ENCODE measurements at places on chromosomes 7 and 10.

- peak; percentile 13 for DNase-seq
Measured at GRCh38 chr10:112461029-112461887, 14.2 kb downstream of the VTI1A start.

DNA sequence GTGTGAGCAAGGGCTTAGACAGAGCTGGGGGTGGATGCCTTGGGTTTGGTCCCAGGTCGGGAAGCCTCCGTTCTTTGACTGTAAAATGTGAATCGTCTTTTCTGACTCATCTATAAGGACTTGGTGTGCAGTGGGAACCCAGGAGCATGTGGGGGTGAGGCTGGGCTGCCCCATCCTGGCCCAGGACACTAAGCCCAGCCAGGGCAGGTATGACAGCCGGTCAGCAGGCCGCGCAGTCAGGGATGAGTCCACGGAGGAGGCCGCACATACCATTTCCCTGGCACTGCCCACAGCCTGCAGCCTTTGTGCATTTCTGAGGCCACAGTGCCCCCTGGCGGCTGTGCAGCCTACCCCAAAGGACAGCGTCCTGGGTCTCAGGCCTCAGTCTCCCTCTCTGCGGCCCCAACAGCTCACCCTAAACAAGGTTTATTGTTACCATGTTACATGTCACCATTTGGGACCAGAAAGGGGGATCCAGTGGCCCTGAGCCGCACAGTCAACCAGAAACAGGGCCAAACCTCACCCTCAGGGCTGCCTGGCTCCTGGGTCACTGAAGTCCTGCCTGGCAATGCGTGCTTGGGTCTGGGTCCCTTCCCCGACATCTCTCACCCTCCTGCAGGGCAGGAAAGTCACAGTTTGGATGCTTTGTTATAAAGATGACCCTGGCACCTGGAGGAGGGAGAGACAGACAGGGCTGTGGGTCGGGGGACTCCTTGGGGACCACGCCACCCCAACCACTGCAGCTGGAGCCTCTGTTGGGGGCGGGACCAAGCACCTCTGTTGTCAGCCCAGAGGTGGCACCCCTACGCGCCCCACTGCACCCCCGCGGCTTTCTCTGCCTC is 14.4 kb upstream of the SH2B2 start:
- peak; percentile 52 for DNase-seq

DNA sequence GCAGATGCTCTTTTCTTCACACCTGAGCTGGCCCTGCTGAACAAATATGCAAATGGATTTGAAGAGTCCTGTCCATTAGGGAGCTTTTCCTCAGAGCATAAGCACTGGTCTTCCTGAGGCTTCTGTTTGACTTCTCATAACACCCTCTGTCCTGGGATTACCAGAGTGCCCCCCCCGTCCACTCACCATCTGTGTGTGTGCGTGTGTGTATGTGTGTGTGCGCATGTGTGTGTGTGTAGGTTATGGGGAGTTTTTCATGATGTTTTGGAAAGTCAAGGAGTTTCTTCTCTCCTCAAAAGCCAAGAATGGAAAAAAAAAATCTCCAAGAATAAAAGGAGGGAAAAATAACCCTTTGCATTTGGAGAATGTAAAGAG is 57.7 kb upstream of the COMTD1 start:
- no peak for DNase-seq

DNA sequence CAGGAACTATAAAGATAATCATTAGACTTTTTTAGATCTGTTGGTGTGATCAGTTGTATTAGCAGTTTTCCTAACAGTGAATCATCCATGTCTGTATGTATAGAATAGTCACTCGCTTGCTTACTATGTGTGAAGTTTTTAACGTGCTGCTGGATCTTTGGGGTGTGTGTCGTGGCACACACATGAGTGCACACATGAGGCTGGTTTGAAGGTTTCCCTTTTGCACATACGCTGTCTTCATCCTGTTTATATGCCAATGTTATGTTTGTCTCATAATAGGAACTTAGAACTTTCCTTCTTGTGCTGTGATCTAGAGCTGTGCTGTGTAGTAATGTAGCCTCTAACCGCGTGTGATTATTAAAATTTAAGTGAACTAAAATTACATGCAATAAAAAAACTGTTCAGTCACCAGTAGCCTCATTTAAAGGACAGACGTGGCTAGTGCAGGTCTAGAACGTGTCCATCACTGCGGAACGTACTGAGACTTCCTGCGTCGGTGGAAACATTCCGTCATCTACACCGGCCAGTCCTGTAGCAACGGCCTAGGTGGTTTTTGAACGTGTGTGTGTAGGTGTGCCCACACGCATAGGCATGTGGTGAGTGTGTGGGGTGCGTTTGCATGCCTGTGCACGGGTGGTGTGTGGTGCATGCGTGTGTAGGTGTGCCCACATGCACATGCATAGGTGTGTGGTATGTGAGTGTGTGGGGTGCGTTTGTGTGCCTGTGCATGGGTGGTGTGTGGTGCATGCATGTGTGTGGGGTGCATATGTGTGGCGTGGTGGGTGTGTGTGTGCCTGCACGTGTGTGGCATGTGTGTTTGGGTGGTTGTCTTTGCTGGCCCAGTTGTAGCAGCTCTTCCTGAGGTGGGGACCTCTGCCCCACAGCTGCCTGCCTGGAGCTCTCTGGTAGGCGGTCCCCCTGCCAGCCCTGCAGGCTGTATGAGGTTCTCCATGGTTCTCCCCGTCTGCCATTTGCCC is 56.6 kb downstream of the INPP5A start:
- no peak for DNase-seq

- no peak for DNase-seq
Measured at GRCh38 chr10:62538606-62539005, 164.4 kb downstream of the ZNF365 start.

- no peak for DNase-seq
Measured at GRCh38 chr7:147199868-147200267, 1083.3 kb downstream of the CNTNAP2 start.

DNA sequence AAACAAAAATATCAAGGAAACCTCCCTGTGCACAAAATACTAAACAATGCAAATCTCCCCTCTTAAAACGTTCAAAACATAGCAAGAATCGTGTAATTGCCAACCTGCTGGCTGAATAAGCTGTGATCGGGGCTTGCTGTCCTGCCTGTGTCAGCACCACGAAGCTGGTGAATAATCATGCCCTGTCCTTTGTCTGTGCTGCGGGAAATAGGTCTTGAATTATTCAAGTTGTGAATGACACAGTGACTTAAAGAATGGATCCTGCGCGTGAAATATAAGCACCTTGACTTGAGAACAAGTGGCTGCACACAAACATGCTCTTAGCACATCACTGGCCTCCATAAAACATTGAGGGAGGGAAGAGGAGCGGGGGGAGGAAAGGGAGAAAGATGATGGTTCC is 130.2 kb downstream of the OAT start:
- no peak for DNase-seq

- no peak for DNase-seq
Measured at GRCh38 chr7:46387646-46388045, 466.6 kb upstream of the IGFBP3 start.

DNA sequence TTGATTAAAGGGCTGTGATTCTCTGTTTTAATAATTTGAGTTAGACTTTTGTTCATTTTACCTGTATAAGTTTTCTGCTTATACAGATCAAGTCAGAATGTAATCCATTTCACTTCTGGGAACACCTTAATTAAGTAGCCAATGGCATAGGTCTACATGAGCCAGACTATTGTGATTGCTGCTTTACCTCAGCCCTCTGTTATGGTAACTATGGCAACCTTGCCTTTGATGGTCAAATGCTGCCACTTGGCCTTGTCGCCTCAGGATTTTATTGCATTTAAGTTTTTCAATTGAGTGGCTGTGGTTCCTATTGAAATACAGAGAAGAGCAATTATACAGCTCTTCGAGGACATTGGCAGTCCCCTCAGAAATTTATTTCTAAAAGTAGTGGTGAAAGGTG is 64.3 kb upstream of the TMEM106B start:
- DNase-seq, result no peak

DNA sequence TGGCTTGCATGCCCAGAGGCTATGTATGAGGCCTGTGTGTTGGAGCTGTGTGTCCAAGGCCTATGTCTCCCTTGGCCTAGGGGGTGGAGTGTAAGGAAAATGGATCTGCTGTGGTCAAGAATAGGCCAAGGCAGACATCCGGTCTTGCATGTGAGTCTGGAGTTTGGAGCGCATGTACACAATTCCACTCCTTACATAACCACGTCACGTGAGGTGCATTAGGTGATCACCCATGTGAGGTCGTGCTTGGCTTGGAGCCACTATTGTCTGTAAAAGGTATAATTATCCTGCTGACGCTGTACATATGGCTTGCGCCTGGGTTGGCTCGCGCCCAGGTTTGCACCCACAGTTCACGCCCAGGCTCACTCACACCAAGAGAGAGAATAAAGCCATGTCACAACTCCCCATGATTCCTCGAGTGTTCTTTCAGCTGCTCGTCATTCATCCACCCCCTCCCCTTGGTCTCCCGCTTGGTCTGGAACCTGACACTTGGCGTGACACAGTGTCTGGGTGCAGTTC is 105.5 kb downstream of the BICC1 start:
- DNase-seq, result no peak

- peak; percentile 25 for DNase-seq
Measured at GRCh38 chr10:132223156-132223590, 36.4 kb downstream of the DPYSL4 start.

DNA sequence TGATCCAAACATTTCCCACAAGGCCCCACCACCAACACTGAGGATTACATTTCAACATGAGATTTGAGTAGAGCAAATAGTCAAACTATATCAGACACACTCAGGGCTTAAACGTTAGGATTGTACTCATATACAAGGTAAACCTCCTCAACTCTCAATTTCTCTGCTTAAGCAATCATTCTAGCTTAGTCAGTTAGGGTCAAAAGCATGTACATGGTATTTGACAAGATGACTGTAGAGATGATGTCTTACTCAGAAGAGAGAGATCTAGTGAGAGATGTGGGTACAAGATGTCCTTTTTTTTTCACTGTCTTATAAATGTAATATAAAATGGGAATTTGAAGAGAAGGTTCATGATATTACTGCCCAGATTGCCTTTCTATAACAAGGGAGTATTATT is 270.1 kb downstream of the PRKG1 start:
- no peak for DNase-seq

- no peak for DNase-seq
Measured at GRCh38 chr7:143205560-143206293, 16.1 kb upstream of the TAS2R40 start.

DNA sequence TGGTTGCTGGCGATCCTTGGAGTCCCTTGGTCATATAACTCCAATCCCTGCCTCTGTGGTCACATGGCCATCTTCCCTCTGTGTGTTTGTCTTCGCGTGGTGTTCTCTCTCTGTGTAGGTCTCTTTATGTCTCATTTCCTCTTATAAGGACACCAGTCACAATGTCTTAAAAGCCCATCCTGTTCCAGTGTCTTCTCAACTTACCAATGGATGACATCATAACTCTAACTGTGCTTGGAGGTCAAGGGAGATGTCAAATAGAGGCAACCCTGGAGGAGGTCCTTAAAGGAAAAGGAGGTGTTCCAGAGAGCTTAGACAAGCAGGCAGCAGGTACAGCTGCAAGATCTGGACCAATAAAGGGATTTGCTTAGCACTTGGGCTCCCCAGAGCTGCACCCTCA is 143.0 kb downstream of the BUB3 start:
- no peak for DNase-seq

- DNase-seq, result no peak
Measured at GRCh38 chr10:89867964-89868363, 166.6 kb downstream of the KIF20B start.

DNA sequence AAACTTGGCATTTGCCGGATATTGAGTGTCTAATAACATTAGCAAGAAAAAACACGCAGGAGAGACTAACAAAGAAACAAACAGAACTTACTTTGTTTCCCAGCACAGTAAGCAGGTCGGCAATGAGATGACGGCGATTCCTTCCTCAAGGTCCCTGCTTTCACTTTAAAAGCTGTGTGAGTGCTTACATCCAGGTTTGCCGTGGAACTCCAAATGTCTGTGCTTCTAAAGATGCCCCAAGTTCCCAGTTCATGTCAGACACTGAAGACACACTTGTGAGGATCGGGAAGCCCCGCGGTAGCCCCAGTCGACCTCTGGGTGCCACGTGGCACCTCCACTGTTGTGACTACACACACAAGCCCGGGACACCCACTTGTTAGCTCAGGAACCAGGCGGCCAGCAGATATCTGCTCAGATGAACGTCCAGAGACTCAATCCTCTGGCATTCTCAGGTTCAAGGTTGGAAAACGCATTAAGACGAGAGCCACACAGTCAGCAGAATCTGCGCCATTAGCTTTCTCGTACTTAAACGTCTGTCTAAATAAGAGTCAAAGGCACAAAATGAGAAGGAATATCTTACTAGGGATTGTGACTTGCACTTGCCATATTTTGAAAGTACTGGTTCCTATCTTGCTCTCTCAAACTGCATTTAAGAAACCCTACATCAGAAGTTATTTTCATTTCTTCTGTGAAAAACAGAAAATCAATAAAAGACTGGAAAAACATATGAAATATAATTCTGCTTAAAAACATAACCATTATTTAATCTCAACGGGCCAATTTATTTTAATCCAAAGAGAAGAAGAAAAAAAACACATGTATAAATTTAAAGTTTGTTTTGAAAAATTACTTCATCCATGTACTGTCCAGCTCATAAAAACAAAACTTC is 207.6 kb upstream of the KLF14 start:
- DNase-seq, result no peak

GRCh38 chr10:121326905-121327304 is 271.3 kb downstream of the FGFR2 start:
- DNase-seq, result no peak

DNA sequence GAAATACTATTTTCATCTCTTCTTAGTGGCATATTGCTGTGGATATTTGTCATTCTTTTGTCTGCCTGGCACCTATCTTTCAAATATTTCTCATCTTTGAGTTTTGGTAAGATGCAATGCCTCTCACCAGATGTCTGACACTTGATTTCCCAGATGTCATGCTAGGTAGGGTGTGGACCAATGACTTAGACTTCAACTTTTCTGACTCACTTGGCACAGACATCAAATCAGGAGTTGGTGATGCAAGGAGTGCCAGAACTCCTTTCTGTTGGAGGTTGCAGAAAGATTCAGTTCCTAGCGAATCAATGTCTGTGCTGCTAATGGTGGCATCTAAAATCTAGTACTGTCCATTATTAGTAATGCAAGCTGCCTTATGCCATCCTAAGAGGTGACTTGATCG is 216.9 kb upstream of the FERD3L start:
- DNase-seq, result no peak

DNA sequence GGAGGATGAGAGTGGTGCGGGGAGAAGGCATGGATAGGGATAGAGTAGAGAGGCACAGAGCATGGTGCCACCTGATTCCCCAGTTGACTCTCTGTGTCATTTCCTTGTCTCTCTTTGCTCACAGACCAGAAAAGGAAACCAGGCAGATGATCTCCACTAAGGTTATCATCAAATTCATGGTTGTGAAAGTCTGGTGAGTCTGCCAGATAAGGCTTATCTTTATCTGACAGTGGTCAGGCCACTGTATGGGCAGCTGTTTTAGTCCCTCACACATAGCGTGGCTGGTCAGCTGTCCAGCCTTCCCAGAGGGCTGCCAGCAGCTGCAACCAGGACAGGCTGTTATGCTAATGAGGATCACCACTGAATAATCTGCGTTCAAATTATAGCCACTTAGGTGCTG is 99.0 kb downstream of the ADRA2A start:
- no peak for DNase-seq

- DNase-seq, result no peak
Measured at GRCh38 chr7:124276005-124276622, 243.2 kb upstream of the TMEM229A start.

- no peak for DNase-seq
Measured at GRCh38 chr7:53603461-53603860, 568.0 kb downstream of the POM121L12 start.

GRCh38 chr7:128005759-128006159 is 25.5 kb downstream of the LRRC4 start:
- no peak for DNase-seq
